Left lung (tissue), 14 donors: ENCODE measurements at places on chromosomes 12 and 14. TPM values are rescaled to one million over a fixed set of nuclear protein-coding genes. Genes with fewer than 3 reads are reported as not detected.
A peak's percentile ranks its signal among the peaks of the same experiment; 100 is the strongest.

GRCh38 chr14:85895603-85896002 is 365.7 kb downstream of the FLRT2 start:
- no peaks in the 10 kb centered on the region for H3K36me3 ChIP-seq
- no peak for DNase-seq
- no peak overlapping the region for H3K4me3 ChIP-seq
- no peaks in the 10 kb centered on the region for H3K27me3 ChIP-seq
- H3K27ac ChIP-seq: no peak overlapping the region
- no peaks in the 10 kb centered on the region for H3K4me1 ChIP-seq

- H3K4me1 ChIP-seq: peaks cover 12% of the 10 kb centered on the region
- H3K36me3 ChIP-seq: no peaks in the 10 kb centered on the region
- H3K27ac ChIP-seq: no peak overlapping the region
- H3K4me3 ChIP-seq: no peak overlapping the region
- H3K27me3 ChIP-seq: no peaks in the 10 kb centered on the region
Observed at GRCh38 chr14:71354801-71355200, 447.5 kb downstream of the PCNX1 start.

DNA sequence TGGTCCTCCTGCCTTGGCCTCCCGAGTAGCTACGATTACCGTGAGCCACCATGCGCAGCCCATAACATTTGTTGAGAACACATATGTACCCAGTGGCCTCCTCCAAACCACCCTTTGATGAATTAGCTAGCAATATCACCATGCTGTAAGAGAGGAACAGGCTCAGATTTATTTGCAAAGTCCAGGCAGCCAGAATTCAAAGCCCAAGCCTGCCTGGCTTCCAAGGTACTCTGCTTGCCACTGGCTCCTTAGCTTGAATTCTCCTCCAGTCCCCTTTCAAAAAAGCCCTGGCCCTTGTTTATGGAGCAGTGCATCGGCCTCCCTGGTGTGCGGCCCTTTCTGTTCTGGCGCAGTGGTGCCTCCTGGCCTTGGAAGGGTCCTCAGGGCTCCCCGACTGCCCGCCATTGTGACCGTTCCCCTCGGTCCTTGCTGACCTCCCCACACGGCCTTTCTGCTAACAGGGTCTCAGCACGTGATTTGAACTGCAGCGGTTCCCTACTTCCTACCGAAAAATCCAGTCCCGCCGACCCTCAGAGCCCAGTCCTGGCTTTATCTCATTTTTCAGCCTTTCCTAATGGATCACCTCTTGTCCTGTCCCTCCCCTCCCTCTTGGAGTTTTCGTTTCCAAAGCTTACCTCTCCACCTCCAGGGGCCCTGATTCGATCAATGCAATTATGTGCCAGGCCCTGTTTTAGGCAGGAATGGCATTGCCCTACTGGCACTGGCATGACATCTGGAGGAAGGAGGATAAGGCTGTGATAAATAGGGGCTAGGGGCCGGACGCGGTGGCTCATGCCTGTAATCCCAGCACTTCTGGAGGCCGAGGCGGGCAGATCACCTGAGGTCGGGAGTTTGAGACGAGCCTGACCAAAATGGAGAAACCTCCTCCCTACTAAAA is 22.0 kb downstream of the SLC25A29 start:
- peak overlapping the region; percentile 84 for H3K27ac ChIP-seq
- H3K36me3 ChIP-seq: no peaks in the 10 kb centered on the region
- H3K4me1 ChIP-seq: peaks cover 13% of the 10 kb centered on the region
- H3K4me3 ChIP-seq: peak overlapping the region; percentile 68

DNA sequence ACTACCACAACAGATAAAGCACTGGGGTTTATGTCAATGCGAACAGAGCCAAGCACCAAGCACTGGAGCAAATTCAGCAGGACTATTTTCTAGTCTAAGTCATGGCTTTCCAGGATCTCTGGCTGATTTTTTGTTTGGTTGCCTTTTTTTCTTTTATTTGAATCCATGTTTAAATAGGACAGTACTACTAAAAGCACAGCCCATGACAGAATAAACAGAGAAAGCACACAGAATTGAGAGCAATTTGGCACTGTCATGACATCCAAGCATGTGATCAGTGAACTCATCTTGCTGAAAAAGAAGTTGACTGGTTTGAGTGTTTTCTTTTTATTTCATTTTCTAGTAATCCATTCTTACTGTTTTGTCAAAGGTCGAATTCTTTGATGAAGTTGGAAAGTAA is 23.1 kb upstream of the RERG start:
- DNase-seq: no peak
- no peak overlapping the region for H3K27ac ChIP-seq
- no peaks in the 10 kb centered on the region for H3K36me3 ChIP-seq

GRCh38 chr12:123973552-123974341 is 732 bp downstream of the ZNF664 start:
- no peaks in the 10 kb centered on the region for H3K36me3 ChIP-seq
- H3K4me3 ChIP-seq: peak overlapping the region; percentile 86
- H3K27me3 ChIP-seq: peaks cover 17% of the 10 kb centered on the region
- H3K27ac ChIP-seq: peak overlapping the region; percentile 72
- peak; percentile 59 for DNase-seq
- H3K4me1 ChIP-seq: peaks cover 12% of the 10 kb centered on the region

Gene JPH4
- total RNA-seq: 1.3 TPM

DNA sequence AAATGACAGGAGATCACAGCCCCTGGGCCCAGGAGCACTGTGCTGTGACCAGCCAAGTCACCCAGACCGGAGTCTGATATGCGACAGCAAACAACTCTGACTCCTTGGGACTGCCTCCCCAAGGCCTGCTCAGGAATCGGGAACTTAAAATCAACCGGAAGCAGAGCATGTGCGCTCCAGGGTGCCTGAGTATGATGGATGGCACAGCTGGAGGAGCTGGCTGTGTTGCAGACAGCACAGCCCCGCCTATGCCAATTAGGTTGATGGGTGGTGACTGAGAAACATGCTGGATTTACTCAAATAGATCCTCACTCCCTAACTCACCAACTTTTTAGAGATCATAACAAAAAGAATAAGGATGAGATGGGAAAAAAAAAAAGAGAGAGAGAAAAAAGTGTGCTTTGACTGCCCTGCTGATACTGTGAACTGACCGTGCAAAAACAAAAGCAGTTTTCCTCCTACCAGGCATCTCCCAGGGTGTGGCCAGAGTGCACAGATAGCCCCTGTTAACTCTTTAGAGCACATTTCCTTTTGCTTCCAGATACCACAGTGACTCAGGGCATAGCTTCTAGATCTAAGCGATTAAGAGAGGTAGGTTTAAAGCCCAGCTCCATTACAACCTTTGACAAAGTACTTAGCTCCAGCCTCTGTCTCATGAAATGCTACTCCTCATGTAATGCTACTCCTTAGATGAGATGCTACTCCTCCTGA is 27.4 kb upstream of the STON2 start:
- H3K27me3 ChIP-seq: peaks cover 44% of the 10 kb centered on the region
- DNase-seq: no peak
- peaks cover 25% of the 10 kb centered on the region for H3K4me1 ChIP-seq
- no peaks in the 10 kb centered on the region for H3K36me3 ChIP-seq

DNA sequence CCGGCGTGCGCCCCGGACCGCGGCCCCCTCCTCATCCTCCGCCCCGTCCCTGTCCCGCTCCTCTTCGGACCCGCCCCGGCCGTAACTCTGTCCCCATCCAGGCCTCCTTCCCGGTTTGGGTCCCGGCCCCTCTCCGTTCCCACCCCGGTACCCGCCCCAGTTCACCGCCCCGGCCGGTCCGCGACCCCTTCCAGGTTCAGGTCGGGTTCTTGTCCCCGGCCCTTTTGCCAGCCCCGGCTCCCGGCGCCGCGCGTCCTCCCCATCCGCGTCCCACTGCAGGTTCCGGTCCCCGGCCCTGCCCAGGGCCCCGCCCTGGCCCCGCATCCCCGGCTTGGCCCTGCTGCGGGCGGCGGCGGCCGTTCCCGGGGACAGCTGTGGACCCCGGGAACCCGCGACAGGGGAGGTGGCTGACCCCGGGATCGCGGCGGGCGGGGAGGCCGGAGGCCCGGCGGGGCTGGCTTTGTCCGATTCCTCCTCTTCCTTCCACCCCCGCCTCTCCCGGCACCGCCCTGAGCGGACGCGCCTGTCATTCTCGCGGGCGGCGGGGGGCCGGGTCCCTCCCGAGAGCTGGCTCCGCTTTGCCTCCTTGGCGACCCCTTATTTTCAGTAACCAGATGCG is 601 bp downstream of the KLC1 start:
- peaks cover 12% of the 10 kb centered on the region for H3K36me3 ChIP-seq
- DNase-seq: peak; percentile 31
- H3K27me3 ChIP-seq: no peaks in the 10 kb centered on the region
- peak overlapping the region; percentile 87 for H3K4me3 ChIP-seq

DNA sequence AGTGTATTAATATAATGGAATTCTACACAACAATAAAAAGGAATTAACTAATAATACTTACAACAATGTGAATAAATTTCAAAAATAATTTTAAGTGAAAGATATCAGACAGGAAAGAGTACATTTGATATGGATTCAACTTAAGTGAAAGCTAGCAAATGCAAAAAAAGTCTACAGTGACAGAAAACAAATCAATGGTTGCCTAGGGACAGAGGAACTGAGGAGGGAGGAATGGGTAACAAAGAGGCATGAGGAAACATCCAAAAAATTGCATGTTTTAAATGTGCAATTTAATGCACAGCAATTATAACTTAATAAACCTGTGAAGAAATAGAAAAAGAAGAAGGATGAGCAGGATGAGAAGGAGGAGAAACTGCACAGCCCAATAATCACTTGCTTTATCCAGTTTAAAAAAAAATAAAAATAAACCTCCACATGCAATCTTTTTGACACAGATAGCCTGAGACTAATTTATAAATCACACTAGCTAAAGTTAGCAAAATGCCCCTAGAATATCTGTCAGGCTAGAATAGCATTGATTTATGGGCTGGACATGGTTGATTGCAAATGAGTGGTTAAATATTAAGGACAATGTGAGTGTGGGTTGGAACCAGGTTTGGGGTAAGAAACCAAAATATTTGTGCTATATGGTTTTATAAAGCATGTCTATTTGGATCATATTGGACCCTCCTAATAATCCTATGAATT is 1089.1 kb downstream of the TRHDE start:
- no peak for DNase-seq
- no peak overlapping the region for H3K4me3 ChIP-seq
- H3K27me3 ChIP-seq: no peaks in the 10 kb centered on the region
- H3K36me3 ChIP-seq: no peaks in the 10 kb centered on the region

DNA sequence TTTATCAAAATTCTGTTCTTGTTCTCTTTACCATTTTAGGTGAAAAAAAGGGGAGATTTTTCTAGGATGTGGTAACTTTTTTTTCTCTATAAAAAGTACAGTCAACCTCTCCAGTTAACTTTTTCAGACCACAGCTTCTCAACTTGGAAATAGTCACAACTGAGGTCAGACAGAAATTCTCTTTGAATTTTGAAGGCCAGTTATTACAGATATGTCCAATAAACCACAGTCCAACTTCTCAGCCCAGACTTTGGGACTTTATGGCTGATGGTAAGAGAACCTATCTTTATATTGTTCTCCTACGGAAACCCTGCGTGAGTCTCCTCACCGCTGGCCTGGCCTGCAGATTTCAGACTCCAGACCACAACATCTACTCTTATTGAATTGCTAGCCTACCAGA is 176.7 kb downstream of the DACT1 start:
- H3K36me3 ChIP-seq: no peaks in the 10 kb centered on the region
- H3K4me3 ChIP-seq: no peak overlapping the region
- no peak for DNase-seq
- H3K4me1 ChIP-seq: peaks cover 9% of the 10 kb centered on the region
- H3K27me3 ChIP-seq: no peaks in the 10 kb centered on the region

- DNase-seq: no peak
- no peaks in the 10 kb centered on the region for H3K27me3 ChIP-seq
- H3K4me1 ChIP-seq: no peaks in the 10 kb centered on the region
- no peak overlapping the region for H3K4me3 ChIP-seq
- H3K27ac ChIP-seq: no peak overlapping the region
Observed at GRCh38 chr12:129779989-129780388, 123.8 kb downstream of the TMEM132D start.

DNA sequence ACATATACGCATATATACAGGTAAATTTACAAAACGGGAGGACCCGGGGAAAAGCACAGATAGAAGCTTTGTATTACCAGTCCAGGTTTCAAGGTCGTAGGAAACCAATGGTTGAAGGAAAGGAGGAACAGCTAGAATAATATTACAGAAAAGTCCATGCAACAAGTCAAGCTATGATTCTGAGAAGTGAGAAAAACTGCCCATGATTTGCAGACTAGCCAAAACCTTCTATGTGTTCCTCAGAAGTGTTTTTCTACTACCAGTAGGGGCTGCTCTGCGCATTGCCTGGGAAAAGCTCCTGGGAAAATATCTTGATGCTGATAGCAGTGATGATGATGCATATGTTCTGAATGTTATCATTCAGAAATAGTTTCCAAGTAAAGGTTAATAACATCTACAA is 2.2 kb downstream of the PDZRN4 start:
- H3K4me3 ChIP-seq: no peak overlapping the region
- no peak for DNase-seq
- no peaks in the 10 kb centered on the region for H3K36me3 ChIP-seq

DNA sequence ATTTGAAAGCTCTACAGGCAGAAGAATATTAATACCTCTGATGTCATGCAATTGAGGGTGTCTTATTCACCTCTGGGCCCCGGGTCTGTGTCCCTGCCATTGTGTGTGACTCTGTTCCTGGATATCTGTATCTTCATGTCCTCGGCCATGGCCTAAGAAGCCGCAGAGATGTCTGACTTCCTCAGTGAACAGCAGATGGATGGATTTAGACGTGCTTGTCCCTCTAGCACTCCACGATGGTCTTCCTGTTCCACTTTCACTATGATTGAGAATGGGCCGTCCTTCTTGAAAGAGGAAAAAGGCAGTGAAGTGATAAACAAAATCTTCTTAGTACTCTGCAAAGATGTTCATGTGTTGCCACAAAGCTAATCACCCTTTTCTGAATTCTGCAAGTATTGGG is 217.4 kb downstream of the SLC41A2 start:
- no peaks in the 10 kb centered on the region for H3K27me3 ChIP-seq
- no peaks in the 10 kb centered on the region for H3K36me3 ChIP-seq
- no peak overlapping the region for H3K4me3 ChIP-seq
- DNase-seq: no peak
- peaks cover 45% of the 10 kb centered on the region for H3K4me1 ChIP-seq
